Mucosa of gallbladder (tissue), 1 donor: ENCODE measurements at places on chromosomes 6 and 20. TPM values are rescaled to one million over a fixed set of nuclear protein-coding genes. Genes with fewer than 3 reads are reported as not detected.

The KCNS1 gene
- 11.2 TPM for total RNA-seq

The OPRL1 gene
- total RNA-seq = 1.7 TPM

The GUCA1A gene
- not detected for total RNA-seq

The COL21A1 gene
- 3.3 TPM for total RNA-seq

The SLC22A3 gene
- 36.0 TPM for total RNA-seq

The RFX6 gene
- not detected for total RNA-seq

The DZANK1 gene
- total RNA-seq = 3.3 TPM

The RIMS1 gene
- 22.2 TPM for total RNA-seq

The LAMA4 gene
- total RNA-seq = 67.8 TPM

The AP5S1 gene
- total RNA-seq = 16.2 TPM

The PTK6 gene
- total RNA-seq = 11.0 TPM

The GNAS-AS1 gene
- total RNA-seq = 1.6 TPM

The ADGRB3 gene
- 2.0 TPM for total RNA-seq

The LINC00237 gene
- total RNA-seq = not detected

The RBM39 gene
- 288 TPM for total RNA-seq

The FRK gene
- 24.3 TPM for total RNA-seq

The LY86 gene
- 7.0 TPM for total RNA-seq

The BANF2 gene
- total RNA-seq = not detected

The LY6G6C gene
- total RNA-seq = not detected

The IMPG1 gene
- not detected for total RNA-seq

The CST4 gene
- 3.7 TPM for total RNA-seq

The CRISP2 gene
- 9.8 TPM for total RNA-seq

The KCNQ5 gene
- 2.3 TPM for total RNA-seq

The OR2H1 gene
- not detected for total RNA-seq

The NFYA gene
- 24.8 TPM for total RNA-seq

The HLA-DMA gene
- 68.2 TPM for total RNA-seq

The IFT52 gene
- total RNA-seq = 23.5 TPM

The RRBP1 gene
- total RNA-seq = 355 TPM

The TFB1M gene
- total RNA-seq = 17.6 TPM

The ZNF165 gene
- 1.5 TPM for total RNA-seq

The CCDC170 gene
- total RNA-seq = 0.69 TPM

The MLN gene
- not detected for total RNA-seq

The SIRPD gene
- 0.40 TPM for total RNA-seq

The LCA5 gene
- total RNA-seq = 5.7 TPM

The LGSN gene
- total RNA-seq = 0.06 TPM

The STMND1 gene
- 2.2 TPM for total RNA-seq

The HAO1 gene
- total RNA-seq = 2.7 TPM

The HLA-DQA1 gene
- 38.8 TPM for total RNA-seq

The SOBP gene
- 11.0 TPM for total RNA-seq

The HSPA1L gene
- total RNA-seq = 2.8 TPM

The SLC22A16 gene
- total RNA-seq = not detected

The PSORS1C2 gene
- not detected for total RNA-seq

The CCN2 gene
- total RNA-seq = 315 TPM

The PLA2G7 gene
- 1.8 TPM for total RNA-seq

The COL11A2 gene
- 0.66 TPM for total RNA-seq

The AMD1 gene
- total RNA-seq = 69.5 TPM

The SLC32A1 gene
- not detected for total RNA-seq

The GLO1 gene
- total RNA-seq = 62.9 TPM

The CLVS2 gene
- total RNA-seq = 0.06 TPM

The GLP1R gene
- total RNA-seq = 0.06 TPM

The ZNF334 gene
- 7.7 TPM for total RNA-seq

The KHDC1L gene
- total RNA-seq = not detected

The MUCL3 gene
- 93.5 TPM for total RNA-seq

The DAAM2 gene
- 12.5 TPM for total RNA-seq

The PRR18 gene
- total RNA-seq = not detected
